ENCODE measurements at places on chromosomes 12 and 14.

DNA sequence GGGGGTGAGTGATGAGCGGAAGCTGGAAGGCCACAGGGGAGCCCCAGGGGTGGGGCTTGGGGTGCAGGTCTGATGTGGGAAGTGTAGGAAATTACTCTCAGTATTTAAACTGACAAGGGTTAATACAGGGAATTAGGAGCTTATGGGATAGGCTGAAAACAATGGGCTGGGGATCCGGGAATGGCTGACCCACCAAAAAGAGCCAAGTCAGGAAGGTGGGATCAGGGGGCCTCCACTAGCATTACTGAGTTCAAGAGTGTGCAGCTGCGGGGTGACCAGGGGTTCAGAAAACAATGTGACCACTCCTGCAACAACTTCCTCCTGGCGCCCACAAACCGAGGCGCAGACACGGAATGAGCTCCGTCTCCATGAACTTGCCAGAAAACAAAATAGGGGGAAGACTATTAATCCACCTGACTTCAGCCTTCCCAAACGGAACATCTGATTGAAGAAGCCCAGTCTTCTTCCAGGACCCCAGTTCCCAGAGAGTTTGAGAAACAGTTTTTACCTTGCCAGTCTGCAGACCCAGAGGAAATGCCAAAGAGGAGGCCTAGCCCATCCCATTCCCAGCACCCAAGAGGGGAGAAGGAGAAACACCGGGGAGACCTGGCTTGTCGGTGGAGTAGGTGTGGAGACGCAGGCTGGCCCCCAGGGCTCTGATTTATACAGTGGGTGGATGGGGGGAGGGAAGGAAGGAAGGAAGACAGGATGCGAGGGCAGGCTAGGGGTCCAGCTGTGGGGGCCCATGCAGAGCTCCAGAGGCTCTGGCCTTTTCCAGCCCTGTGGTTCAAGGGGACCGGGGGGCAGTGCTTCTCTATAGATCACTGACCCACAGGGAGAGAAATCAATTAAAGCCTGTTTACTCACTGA, 16.5 kb upstream of the YY1 start:
- no peak for DNase-seq

DNA sequence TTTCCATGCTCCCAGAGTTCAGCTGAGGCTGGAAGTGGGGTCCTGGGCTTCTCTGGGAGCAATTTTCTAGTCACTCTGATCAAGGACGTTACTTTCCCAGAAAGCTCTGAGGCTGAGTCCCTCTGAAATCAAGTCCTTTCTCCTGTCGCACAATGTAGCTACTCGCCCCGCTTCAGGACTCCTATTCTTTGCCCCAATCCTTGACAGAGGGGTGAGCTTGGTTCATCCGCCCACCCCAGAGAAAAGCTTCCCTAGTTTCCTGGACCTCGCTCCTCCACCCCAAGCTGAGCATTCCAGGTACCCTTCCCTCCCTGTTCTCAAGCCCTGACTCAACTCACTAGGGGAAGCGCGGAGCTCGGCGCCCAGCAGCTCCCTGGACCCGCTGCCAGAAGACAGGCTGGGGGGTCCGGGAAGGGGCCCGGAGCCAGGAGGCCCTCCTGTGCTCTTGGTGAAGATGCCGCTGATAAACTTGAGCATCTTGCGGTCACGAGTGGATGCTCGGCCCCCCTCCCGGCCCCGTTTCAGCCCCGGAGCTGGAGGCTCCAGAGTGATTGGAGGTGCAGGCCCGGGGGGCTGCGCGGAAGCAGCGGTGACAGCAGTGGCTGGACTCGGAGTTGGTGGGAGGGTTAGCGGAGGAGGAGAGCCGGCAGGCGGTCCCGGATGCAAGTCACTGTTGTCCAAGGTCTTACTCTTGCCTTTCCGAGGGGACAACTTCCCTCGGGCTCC, 1.6 kb downstream of the AGAP2 start:
- DNase-seq = no peak

GRCh38 chr14:93010522-93011140, 87.7 kb downstream of the CHGA start:
- no peak for DNase-seq

GRCh38 chr14:99497341-99497740, 16.1 kb downstream of the CCNK start:
- no peak for DNase-seq

DNA sequence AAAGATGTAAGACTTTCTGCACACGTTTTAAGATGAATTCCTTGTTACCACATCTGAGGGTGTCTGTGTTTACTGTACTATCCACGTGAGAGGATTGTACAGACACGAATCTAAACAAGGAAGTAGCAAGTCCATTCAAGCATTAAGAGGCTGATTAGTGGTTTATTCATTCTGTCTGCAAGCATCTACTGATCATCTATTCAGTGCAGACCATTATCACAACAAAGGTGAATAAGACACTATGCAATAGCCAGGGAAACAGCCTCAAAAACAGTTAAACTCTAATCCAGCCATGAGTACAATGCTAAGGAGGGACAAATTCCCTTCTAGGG, 111.6 kb upstream of the PZP start:
- DNase-seq = no peak

DNA sequence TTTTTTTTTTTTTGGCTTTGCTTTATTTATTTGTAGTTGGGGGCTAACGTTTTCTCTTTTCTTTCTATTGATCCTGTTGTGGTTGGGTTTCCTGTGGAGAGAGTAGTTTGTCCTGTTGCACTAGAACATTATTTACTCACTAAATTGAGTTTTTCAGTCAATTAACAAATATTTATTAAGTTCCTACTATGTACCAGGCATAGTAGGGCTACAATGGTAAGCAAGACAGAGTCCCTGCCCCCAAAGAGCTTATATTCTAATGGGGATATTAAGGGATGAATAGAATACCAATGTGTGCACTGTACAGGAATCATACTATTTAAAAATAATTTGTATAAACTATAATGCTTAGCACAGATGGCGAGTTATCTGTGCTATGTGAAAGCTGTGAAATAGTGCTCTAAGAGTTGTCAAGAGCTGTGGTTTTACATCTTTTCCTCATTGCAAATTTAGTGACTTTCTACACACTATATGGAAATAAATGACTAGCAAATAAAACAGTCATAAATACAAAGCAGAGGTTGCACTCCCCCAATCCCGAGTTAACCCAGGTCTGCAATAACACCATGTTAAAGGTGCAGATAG, 94.9 kb downstream of the GPR135 start:
- DNase-seq = no peak

GRCh38 chr12:66203820-66204219, 14.8 kb downstream of the IRAK3 start:
- no peak for DNase-seq

- DNase-seq = no peak
Observed at GRCh38 chr12:53645165-53645564, 19.0 kb upstream of the ATF7 start.

Measured in stimulated activated CD4-positive, alpha-beta T cell treated with anti-CD3 and anti-CD28 coated beads, TNF-alpha, amount 100 ng/mL, for 1 hour (primary cell).